ENCODE measurements at places on chromosomes 12 and 14.

GRCh38 chr12:19978193-19978592 is 390.1 kb upstream of the PDE3A start:
- DNase-seq, result no peak

DNA sequence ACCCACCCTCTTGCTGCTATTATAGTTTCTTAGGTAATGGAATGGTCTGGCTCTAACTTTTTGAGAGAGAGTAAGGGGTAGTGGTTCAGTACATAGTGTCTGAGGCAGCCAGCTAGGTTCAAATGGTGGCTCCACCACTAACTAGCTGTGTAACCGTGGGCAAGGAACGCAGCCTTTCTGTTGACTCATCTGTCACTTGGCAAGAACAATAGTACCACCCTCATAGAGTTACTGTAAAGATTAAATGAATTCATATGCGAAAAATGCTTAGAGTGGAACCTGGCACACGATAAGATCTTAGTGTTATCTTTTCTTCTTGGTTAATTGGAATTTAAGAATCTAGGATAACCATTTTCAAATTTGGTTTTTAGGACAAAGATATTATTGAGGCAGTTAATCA is 14.0 kb downstream of the CCDC62 start:
- no peak for DNase-seq

DNA sequence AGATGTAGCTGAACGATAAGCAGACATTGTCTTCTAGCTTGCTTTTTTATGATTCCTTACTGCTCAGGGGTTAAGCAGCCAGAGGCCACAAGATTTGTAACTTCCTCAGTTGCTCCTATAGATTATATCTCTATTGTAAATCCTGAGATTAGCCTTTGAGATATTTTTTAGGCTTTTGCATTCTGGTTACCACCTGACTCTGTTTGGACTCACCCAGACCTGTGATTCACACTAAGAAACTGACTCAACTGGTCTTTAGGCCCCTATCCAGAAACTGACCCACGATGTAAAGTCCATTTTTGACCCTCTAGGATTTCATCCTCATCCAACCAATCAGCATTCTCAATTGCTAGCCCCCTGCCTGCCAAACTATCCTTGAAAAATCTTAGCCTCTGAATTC is 194.4 kb downstream of the RASSF9 start:
- no peak for DNase-seq

GRCh38 chr14:45867046-45867894 is 614.3 kb upstream of the MIS18BP1 start:
- DNase-seq, result no peak

DNA sequence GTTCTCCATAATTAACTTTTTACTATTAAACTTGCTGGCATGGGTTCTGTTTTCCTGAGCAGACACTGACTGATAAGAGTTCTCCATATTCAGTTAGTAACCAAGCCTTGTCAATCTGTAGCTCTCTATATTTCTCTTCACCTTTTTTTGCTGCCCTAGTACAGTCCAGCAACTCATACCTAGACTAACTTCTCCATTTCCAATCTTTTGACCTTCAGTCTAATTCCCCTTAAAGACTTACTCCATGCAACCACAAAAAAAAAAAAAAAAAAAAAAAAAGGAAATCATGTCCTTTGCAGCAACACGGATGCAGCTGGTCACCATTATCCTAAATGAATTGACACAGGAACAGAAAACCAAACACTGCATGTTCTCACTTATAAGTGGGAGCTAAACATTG is 125.7 kb upstream of the KRAS start:
- no peak for DNase-seq

GRCh38 chr12:114711689-114712152 is 27.7 kb upstream of the TBX3 start:
- no peak for DNase-seq

GRCh38 chr14:31964490-31964889 is 112.6 kb upstream of the ARHGAP5 start:
- DNase-seq, result no peak

GRCh38 chr14:56004786-56005185 is 113.4 kb upstream of the PELI2 start:
- DNase-seq, result peak; percentile 51
